ENCODE measurements at places on chromosomes 4 and X. TPM values are rescaled to one million over a fixed set of nuclear protein-coding genes. Genes with fewer than 3 reads are reported as not detected.

Gene ASB9
- 1.4 TPM for total RNA-seq

Gene ATP8A1
- 9.3 TPM for total RNA-seq

DNA sequence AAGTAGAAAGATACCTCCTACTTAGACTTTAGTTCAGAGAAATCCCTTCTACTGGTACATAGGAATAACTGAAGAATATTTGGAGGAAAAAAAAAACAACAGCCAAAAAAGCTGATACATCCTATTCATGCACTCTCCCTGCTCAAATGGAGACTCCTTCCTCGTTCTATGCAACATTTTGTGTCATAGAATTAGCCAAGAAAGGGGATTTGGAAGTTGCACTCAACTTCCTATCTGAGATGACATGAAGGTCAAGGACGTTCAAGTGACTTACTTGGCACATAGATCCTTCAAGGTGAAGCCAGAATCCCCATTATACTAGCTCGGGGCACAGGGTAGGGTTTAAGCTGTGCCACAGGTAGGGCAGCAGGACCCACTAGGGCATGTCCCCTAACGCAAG lies 56.2 kb upstream of the S100G start:
- no peak for DNase-seq

- DNase-seq = no peak
Measured at GRCh38 chrX:82092307-82092706, 890.4 kb downstream of the SH3BGRL start.

DNA sequence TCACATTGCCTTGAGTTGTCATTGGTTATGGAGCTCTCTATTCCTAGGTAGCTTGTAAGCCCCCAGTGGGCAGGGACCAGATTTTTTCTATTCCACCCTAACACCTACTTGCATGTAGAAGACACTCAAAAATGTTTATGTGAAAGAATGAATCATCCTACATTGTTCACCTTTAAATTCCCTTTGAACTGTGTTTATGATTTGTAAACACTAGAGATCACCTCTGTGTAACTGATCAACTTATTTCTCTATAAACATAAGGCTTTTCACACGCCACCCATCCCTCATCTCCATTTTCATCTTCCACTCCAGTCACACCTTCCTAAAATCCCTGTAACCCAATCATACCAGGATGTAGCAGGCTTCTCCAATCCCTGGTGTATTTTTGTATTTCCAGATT lies 142.6 kb upstream of the LEF1 start:
- no peak for DNase-seq

GRCh38 chr4:95362906-95363558 lies 185.7 kb downstream of the UNC5C start:
- DNase-seq = no peak

DNA sequence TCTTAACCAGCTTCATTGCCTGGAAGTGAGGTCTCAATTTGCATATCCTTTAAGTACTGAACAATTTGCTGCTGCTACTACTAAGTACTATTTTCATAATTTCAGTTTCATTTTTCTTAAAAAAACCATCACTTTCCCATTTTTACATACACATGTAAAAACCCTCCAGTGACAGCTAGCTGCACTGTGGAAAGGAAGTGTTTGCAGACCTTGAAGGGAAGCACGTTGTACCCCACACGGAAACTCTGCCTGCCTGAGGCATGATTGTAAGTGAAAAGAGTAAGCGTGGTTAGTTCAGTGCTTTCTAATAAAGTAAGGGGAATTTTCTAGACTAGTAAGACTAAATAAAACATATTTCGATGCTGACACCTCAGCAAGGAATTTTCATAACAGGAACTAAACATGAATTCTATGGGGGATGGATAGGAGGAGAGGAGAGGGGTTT lies 103.6 kb downstream of the RAPGEF2 start:
- DNase-seq = no peak

DNA sequence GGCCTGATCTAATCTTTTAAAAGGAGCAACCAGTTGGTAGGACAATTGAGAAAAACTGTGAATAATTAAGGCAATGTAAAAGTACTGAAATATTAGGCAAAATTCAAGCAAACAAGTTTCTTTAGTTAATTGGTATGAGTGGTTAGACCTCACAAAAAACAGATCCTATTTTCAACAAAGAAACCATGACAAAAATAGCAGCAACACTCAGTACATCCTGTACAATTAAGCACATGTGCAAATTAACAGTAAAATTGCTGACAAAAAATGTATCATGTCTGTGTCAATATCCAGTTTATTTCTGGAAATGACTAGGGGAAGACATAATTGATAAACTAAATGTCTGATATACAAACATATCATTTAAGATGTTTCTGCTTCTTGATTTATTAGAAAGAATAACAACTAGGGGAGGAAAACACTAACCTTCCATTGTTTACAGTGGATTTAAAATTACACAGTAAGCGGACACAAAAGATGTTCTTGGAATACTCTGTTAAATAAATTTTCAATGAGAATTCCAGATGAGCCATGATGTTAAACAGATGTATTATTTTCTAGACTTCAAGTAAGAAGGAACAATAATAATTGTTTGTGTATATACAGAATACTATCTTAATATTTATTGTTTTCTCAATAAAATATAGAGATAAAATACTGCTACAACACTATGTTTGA lies 638.9 kb downstream of the SPRY1 start:
- DNase-seq = no peak

DNA sequence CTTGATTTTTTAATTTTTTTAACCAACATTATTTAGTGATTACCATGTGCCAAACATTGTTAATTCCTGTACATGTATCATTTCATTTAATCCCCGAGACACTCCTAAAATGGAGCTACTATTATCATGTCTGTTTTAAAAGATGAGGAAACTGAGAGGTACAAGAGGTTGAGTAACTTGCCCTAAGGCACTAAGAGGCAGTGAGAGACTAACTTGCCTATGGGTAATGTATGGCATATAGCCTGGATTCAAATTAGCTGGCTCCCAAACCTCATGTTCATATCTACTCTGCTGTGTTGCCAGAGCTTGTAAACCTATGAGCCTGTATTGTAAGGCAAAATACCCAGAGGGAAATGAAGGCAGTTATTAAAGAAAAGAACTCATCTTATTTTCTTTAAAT lies 443.6 kb downstream of the IL15 start:
- no peak for DNase-seq
